Stimulated activated CD4-positive, alpha-beta T cell treated with anti-CD3 and anti-CD28 coated beads, Interleukin-12 subunit alpha, Interleukin-12 subunit beta, amount 100 ng/mL, for 24 hours (primary cell): ENCODE measurements at places on chromosomes 4 and X.

DNA sequence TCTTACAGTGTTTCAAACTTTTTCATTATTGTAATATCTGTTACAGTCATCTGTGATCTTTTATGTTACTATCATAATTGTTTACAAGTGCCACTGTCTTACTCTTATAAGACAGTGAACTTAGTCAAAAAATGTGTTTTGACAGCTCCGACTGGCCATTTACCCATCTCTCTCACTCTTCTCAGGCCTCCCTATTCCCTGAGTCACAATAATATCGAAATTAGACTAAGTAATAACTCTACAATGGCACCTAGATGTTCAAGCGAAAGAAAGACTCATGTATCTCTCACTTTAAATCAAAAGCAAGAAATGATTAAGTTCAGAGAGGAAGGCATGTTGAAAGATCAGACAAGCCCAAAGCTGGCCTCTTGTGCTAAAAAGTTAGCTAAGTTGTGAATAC, 184.2 kb downstream of the CDS1 start:
- DNase-seq: no peak

DNA sequence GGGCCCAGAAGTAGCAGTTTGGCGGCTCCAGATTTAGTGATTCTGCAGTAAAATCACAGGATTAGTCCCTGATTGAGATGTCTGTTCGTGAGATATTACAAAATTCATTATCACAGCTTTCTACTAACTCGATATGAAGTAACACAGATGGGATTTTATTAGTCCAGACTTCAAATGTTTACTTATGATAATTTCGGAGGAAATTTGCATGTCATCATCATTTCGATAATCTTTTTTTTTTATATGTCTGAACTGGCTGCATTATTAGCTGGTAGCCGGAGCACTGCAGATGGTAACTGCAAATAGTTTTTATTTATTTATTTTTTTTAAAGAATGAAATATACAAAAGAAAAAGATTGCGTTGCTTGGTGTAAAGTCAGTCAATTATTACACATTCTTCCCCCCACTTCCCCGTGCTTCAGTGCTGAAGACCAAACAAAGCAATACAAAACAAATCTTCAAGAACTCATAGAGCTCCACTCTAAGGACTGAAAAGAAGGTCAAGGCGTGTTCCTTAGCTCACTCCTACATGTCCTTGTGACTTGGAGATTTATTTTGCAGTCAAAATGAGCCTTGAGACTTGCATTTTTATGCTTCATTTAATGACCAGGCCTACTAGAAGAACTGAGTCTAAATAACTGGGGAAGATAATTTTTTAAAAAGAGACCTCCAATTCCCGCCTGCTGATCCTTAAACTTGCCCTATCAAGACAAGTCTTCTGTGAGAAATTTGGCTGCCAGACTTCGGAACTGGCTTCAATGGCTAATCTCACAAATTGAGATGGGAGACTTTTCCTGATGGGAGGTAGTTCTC, 11.7 kb upstream of the PITX2 start:
- no peak for DNase-seq

DNA sequence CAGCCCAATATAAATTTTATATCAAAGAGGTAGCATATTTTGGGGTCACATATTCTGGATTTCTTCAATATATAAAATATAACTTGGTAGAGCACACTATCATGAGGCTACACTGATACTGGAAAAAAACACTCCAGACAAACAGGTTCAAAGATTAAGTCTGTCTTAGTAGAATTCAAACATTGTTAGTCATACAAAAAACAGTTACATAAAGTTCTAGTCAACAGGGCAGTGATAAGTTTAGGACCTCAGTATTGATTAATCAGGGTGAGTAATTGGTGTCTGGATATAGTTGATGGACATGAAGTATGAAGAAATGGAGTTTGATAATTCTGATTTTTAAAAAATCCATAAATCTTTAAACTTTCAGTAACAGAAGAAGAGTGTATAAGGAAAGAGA, 1291.3 kb downstream of the FSTL5 start:
- no peak for DNase-seq

DNA sequence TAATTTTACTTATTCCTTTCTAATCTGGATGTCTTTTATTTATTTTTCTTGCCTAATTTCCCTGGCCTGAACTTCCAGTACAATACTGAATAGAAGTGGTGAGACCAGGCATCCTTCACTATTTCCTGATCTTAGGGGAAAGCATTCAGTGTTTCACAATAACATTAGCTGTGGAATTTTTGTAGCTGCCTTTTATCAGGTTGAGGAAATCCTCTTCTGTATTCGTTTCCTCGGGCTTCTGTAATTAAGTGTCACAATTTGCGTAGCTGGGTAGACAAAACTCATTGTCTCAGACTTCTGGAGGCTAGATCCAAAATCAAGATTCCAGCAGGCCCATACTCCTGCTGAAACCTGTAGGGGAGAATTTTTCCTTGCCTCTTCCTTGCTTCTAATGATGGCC, 598.4 kb upstream of the FTHL17 start:
- no peak for DNase-seq

GRCh38 chrX:30196322-30196721, 19.0 kb upstream of the MAGEB2 start:
- DNase-seq: no peak

DNA sequence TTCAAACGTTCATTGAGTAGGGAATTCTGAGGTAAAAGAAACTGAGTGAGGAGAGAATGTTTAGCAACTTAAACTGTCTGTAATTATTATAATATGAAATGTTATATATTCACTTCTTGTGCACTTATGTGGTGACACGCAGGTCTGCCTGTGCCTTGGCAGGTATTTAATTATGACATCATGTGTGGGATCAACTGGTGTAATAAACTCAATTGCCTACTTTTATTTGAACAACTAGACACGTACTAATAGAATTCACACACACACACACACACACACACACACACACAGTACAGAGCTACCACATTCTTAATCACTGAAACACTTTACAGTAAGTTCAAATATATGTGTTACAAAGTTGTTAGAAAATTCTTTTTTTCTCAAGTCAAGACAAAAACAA, 20.7 kb upstream of the SLC25A31 start:
- no peak for DNase-seq

- no peak for DNase-seq
Measured at GRCh38 chr4:139975830-139976272, 178.1 kb downstream of the MAML3 start.

GRCh38 chrX:72026341-72027023, 105.2 kb downstream of the RTL5 start:
- no peak for DNase-seq
